ENCODE measurements at places on chromosomes 3 and 15.

GRCh38 chr3:65080432-65080831 is 392.6 kb upstream of the ADAMTS9 start:
- DNase-seq, result no peak

- no peak for DNase-seq
Observed at GRCh38 chr3:153443961-153444360, 281.9 kb downstream of the RAP2B start.

DNA sequence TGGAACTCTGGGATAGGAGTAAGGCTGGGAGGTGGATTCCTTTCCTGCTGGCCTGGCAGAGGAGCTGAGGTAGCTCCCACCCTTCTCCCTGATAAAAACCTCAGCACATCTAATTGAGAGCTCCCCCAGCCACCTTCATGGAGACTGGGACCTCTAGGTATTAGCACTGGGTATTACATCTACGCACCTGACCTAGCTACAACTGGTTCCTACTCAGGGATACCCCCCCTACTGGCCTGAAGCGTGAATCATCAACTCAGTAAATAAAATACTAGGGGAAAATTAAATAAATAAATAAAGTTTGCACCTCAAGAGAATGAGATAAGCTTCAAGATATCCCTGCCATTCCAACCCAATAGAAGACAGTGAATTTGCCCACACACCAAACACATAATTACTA is 140.4 kb downstream of the NEK10 start:
- DNase-seq, result no peak

GRCh38 chr3:161644891-161645635 is 148.5 kb downstream of the OTOL1 start:
- DNase-seq, result no peak

DNA sequence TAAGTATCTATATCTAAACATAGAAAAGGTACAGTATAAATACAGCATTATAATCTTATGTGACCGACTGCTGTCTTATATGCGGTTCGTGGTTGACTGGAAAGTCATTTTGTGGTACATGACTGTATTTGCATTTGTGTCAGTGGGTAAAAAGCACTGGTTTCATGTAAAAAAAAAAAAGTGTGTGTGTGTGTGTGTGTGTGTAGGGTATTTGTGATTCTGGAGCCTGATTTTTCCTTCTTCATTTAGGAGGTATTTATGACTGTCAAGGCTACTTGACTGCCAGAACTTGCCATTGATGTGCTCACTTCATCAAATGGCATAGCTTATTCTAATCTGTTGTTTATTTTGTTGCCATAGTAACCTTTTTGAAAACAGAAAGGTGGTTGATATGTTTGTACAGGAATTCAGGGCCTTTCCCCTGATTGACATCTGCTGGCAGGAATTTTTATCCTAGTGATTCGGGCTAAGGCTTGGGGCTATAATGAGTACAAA is 63.2 kb downstream of the AKAP13 start:
- DNase-seq, result no peak

DNA sequence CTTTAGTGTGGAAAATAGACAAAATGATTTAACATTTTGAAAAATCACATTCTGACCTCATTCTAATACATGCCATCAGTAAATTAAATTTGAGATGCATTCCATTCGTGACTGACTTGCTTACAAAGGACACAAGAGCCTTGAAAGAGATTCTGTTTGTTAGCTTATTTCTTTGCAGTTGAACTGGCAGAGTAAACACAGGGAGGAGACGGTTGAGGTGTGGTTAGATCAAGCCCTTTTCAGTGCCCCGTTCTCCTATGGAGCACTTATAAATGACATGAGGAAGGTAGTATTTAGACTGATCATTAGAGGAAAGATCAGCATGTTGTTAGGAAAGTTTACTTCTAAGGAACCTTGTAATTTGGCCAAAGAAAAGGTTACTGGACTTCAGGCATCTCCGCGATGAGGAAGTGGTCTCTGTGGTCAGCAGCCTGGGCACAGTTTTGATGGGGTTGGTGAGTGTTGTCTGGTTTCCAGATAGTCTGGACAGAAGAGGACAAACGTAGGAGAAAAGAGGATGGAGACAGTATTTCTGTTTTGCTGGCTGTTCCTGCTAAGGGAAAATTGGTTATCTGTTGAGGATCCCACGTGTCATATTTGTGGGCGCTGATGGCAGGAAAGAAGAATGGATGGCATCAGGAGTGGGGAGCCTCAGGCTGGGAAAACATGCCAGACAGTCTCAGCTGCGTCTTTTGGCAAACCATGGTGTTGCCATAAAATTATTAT is 328.9 kb upstream of the TBL1XR1 start:
- no peak for DNase-seq

- DNase-seq, result no peak
Observed at GRCh38 chr15:92848852-92849598, 51.1 kb upstream of the CHD2 start.

GRCh38 chr15:90209591-90209990 is 8.5 kb downstream of the SEMA4B start:
- DNase-seq, result no peak

GRCh38 chr3:46549989-46550388 is 16.1 kb downstream of the LRRC2 start:
- no peak for DNase-seq

- no peak for DNase-seq
Observed at GRCh38 chr3:21954709-21955108, 203.7 kb upstream of the ZNF385D start.

DNA sequence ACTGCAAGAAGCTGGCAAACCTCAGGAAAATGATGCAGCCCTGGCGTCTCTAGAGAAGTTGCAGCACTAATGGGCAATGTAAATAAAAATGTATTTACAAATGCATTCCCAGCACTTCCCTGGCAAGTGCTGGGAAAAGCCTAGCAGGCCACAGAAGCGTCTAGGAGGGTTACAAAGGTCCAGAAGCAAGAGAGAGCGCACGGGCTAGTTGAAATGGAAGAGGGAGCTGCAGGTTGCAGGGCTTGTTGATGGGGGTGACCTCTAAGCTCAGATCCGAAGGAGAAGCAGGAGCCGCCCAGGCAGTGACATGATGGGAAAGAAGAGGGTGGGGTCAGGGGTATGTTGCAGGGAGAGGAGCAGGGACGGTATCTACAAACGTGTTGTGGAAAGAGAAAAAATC is 2.7 kb upstream of the KNL1 start:
- no peak for DNase-seq

DNA sequence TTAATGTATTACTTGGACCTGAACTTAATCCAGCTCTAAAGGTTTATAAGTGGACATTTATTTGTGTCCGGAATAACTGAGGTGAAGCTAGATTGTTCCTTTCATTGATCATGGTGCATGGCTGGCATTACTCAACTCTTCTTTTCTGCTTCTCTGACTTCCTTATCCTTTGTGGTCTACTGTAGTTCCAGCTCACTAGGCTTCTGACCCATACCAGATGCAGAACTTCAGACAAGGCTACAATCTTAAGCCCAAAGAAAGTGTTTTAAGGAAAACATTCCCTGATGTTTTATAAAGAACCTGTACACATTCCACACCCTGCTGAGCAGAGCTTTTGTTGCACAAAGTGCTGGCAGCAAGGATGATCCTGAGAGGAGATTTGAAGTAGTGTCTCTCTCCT is 250.8 kb upstream of the TGFBR2 start:
- DNase-seq, result no peak

DNA sequence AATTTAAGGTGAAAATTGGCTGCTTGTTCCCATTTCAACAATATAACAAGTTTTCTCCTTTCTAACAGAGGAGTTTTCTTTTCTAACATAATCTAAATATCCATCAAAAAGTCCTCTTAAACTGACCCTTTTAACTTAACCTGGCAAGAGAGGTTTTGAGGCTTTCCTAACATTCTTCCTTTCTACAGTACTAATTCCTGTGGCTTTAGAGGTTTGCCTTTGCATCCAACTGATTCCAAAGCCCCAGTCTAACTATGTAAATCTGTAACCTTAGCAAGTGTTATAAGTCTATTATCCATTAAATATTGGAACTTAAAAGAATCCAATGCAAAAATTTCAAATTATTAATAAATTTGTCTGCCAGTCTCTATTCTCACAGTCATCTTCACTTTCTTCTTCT is 134.1 kb downstream of the ISL2 start:
- DNase-seq, result no peak

DNA sequence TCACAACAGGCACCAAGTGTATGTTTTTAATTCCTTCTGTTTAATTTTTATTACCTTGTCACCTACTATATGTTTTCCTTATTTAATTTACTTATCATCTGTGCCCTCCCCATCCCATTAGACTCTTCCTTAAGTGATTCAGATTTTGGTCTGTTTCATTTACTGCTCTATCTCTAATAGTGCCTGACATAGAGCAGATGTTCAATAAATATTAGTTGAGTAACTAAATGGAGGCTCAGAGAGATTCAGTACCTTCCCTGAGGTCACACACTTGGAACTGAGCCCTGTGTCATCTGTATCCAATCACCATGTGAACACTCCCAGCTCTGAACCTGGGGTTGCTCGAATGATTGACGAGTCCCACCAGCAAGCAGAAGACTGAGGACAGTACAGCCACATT is 318.1 kb upstream of the WNT5A start:
- DNase-seq, result no peak
